ENCODE measurements at places on chromosomes 7 and 10. TPM values are rescaled to one million over a fixed set of nuclear protein-coding genes. Genes with fewer than 3 reads are reported as not detected.
A peak's percentile ranks its signal among the peaks of the same experiment; 100 is the strongest.

SNCG gene
- 101 TPM for polyA plus RNA-seq

DNA sequence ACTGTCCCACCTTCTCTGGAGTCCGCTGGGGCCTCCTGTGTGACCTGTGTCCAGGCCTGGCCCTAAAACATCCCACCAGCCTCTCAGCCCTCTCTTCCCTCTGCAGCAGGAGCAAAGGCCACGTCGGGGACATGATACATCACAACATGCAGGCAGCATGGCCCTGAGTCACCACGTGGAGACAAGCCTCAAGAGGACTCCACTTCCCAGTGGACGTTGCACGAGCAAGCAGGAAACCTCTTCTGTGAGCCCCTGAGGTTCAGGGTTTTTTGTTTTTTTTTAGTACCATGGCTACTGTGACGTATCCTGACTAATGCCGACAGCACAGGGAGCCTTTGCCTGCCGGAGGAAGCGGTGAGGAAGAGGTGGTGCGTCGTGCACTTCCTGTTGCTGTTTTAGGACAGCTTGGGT is 165.9 kb downstream of the DNAJB6 start:
- no peak for DNase-seq

DNA sequence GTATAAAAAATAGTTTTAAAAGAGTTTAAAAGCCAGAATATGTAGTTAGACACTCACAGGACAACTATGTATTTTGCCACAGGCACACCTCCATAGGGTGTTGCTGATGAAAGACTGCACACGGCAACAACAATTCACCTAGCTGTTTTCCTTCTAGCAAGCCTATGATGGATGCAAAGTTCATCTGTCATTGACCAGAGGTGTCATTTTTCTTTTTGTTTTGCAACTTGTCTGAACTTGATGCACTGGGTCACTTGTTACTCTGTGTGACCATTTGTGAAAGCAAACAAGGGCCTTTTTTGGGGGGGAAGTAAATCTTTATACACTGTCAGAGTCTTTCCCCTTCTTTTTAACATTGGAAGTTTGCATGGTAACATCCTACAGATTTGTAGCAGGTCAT is 258.0 kb upstream of the SEMA3A start:
- DNase-seq, result peak; percentile 1

AMPH gene
- polyA plus RNA-seq, result 0.06 TPM

DNA sequence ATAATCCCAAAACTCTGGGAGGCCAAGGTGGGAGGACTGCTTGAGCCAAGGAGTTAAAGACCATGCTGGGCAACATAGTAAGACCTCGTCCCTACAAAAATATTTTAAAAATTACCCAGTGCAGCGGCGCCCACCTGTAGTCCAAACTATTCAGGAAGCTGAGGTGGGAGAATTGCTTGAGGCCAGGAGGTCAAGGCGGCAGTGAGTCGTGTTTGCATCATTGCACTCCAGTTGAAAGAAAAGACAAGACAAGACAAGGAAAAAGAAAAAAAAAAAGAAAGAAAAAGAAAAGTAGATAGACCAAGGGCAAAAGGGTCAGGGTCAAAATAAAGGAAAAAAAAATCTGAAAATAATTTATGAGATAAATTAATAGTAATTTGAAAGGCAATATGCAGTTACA is 5.8 kb downstream of the ANXA7 start:
- DNase-seq, result peak; percentile 35

- no peak for DNase-seq
These were observed 7.9 kb upstream of the GSDME start for GRCh38 chr7:24764972-24765744.

- DNase-seq, result peak; percentile 39
These were observed at the start of gene PFKP for GRCh38 chr10:3067118-3067858. Gene PFKP, plus strand, starts transcription at chr10:3067548. Its CDS starts 48 bp downstream, at chr10:3067596.

DNA sequence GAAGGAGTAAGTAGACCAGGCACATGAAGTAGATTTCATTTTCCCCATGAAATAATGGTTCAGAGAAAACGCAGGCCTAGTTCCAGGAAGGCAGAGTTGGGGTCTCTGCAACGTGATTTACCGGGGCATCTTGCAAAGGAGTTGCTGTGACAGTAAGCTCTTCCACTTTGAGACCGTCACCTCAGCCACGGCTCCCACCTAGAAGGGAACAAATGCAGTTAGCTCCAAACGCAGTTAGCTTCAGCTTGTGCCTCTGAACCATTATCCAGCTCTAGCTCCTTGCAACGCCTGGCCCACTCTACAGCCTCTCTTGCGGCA is 7.0 kb upstream of the MYO1G start:
- DNase-seq, result no peak

DNA sequence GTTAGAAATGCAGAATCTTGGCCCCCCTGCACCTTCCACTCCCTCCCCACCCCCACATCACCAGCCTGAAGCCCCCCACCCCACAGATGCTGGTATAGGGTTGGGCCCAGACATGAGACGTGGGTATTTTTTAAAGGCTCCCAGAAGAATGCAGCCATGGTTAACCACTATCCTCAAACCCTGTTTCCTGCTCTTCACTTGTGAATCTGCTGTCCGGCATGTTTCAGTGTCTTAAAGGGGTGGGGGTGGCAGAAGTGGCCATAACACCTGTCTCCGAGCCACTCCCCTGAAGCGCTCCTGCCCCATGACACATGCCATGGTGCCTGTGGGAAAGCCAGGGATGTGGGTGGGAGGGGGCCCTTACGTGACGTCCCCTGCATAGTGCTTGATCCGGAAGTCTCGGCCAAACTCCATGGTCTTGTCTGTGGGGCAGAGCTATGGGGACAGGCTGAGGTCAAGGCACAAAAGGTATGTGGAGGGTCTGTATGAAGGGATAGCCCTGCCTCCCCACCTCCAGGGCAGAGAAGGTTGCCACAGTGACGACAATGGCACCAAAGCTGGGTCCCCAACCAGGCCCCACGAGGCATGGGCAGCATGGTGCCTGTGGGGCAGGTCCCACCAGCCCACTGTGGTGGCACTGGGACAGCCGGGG is 9.6 kb downstream of the MYO1G start:
- no peak for DNase-seq

DNA sequence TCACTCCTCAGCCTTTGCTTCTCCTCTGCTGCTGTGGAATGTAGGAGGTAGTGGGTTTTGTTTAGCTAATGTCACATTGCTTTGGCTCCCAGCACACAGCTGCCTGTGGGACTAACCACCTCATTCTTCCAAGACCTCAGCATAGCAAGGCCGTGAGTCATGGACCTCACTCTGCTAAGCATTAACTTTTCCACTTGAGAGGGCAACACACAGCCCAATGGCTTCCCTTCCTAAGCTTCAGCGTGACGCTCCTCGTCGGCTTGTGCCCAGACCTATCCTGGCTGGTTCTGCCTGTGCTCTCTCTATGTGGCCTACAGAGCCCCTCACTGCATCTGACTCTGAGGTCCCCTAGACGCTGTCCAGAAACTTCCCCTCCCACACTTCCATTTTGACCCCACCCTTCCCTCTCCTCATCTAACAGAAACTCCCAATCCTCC is 23.3 kb downstream of the MYOF start:
- peak; percentile 97 for DNase-seq

GRCh38 chr10:25552283-25552919 is 377.6 kb downstream of the GPR158 start:
- DNase-seq, result peak; percentile 35

DNA sequence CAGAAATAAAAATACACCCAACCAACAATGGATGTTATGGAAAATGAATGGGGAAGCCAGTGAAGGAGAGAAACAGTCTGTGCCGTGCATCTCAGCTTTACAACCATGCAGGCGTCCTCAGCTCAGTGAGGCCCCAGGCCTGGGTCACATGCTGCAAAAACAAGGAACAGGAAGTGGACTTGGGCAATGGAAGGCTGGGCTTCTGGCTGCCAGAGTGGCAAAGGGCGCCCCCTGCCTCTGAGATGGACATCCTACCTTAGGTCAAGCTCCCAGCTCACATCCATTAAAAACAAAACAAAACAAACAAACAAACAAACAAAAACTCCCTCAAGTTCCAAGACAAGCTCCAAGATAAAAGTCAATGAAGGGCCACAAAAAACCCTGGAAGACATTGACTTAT is 54.7 kb upstream of the AFAP1L2 start:
- peak; percentile 21 for DNase-seq

DNA sequence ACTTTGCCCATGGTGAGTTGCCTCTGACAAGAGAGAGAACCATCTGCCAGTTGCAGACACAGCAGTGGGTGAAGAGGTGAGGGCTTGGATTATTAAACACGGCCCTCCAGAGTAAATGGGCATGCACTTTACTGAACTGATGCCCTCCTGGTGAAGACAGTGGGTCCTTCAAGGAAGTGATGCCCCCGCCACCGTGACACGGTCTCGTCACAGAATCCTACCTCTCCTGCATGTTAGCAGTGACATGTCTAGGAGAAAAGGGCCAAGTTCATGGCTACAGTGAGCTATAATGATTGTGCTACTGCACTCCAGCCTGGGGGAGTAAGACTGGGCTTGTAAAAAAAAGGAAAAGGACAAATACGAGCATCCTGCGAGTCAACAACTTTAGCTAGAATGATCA is 2.4 kb downstream of the BNIP3 start:
- no peak for DNase-seq

DNA sequence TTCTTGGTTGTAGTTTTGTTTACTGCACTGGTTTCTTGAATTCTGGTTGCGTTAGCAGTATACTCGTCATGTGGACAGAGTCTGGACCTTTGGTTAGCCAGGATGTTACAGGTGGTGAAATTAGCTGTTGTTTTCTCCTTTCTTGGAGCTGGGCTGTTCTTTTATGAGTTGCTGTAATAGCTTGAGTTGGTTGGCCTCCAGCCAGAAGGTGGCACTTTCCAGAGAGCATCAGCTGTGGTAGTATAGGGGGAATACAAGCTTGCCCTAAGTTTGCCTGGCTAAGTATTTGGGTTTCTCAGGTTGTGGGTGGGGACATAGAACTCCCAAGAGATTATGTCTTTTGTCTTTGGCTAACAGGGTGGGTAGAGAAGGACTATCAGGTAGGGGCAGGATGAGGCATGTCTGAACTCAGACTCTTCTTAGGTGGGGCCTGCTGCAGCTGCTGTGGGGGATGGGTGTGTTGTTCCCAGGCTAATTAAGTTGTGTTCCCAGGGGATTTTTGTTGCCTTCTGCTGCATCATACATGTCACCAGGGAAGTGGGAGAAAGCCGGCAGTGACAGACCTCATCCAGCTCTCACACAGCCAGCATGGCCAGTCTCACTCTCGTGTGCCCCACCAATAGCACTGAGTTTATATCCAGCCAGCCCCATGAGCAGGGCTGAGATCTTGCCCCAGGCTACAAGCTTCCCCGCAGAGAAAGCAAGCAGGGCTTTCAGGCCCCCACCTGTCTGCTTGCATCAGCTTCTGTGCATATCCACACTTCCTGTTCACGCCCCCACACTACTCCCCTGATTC is 246.7 kb upstream of the TPK1 start:
- no peak for DNase-seq

AKR1C4 gene
- polyA plus RNA-seq, result not detected

DNA sequence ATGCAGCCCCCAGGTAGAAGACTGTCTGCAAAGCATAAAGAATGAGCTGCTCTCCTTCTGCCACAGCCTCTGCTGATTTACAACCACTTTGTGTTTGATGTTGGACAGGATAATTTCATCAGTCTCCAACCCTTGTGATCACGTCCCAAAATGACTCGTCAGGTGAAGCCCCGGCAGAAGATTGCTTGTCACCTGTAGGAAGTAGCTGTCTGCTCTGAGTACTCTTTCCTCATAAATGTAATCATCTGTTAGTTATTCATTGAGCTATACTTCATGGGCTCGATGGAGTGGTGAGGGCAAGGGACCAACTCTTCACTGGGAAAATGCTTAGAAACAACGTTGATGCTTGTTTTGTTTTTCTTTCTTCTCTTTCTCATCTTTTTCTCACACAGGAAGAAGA is 290.9 kb upstream of the SP8 start:
- no peak for DNase-seq

RBM28 gene
- 20.8 TPM for polyA plus RNA-seq

LRGUK gene
- polyA plus RNA-seq, result 0.05 TPM

DNA sequence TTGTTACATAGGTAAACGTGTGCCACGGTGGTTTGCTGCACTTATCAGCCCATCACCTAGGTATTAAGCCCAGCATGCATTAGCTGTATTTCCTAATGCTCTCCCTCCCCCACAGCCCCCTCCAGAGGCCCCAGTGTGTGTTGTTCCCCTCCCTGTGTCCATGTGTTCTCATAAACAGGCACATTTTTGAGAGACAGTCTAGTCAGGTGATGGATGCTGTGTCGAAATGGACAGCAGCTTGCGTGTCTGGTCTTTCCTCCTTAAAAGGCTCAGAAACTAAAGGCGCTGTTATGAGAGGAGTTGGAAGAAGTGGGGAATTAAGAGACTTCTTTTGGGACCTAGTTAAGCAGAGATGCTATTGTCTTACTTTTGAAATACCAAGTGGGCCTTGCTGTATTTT is 296.0 kb downstream of the BBS9 start:
- no peak for DNase-seq

DNA sequence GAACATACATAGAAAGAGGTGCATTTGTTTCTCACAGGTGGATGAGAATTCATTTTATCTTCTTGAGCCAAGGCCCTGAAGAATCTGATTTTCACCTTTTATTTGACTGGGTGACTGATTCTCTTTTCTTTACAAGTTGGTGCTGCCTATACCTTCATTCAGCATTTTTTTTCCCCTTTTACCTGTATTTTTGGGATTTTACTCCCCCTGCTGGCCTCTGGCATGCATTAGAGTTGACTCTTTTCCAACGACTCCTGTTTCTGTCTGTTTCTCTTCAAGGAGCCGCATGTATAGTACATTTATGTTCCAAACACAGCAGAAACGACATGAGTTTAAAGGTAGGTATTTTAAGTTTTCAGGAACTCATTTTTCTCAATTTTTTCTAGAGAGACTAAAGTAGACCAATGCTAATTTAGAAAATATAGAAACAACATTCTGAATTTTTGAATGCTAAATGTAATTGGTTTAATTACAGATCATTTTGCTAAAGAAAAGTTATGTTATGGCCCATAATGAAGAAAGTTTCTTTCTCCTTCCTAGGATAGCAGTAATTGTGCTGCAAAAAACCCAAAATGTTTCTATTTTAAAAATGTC is 149.8 kb upstream of the HDAC9 start:
- peak; percentile 36 for DNase-seq

DNA sequence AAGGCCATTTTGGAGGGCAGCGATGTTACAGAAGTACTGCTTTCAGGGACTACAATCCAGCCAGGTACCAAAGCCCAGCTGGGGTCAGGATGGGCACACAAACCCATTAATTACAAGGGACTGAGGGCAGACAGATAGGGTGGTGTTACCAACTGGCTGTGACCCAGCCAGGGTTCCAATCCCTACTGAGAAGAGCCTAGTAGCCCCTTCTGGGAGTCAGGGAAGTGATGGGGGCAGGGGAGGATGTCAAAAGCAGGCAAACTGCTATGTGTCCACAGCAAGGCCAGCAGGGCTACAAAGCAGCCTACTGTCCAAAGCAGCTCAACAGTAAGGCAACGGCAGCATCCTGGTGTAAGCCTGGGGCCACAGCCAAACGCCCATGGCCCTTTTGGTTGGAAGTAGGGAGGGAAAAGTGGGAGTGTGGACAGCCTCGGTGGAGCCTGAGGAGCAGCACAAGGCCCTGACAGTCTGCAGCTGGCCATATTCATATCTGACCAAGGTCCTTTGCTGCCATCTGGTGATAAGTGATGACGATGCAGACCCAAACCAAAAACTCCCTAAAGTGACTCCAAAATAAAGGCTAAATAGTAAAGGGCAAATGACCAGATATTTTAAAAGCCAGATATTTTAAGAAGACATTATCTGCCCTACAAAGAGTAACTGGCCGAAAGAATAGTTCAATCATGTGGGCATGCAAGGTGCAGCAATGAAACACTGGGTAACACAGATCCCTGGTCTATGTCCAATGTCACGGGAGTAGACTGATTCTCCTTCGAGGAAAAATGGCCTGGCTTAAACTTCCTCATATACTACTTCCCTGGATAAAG is 56.9 kb downstream of the XPNPEP1 start:
- no peak for DNase-seq

All from mammary epithelial cell (primary cell).